CD4-positive, alpha-beta T cell treated with Interleukin-10 for 1 hour (primary cell): ENCODE measurements at places on chromosomes 5 and 9.
A peak's percentile ranks its signal among the peaks of the same experiment; 100 is the strongest.

DNA sequence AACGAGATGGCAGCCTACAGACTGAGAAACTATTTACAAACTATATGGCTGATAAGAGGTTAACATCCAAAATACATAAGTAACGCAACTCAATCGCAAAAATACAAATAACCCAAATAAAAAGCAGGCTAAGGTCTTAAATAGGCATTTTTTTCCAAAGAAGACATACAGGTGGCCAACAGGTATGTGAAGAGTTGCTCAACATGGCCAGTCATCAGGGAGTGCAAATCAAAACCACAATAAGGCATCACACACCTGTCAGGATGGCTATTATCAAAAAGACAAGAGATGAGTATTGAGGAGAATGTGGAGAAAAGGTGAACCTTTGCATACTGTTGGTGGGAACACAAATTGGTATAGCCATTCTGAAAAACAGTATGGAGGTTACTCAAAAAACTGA, 73.5 kb downstream of the CAMSAP1 start:
- no peak for DNase-seq

DNA sequence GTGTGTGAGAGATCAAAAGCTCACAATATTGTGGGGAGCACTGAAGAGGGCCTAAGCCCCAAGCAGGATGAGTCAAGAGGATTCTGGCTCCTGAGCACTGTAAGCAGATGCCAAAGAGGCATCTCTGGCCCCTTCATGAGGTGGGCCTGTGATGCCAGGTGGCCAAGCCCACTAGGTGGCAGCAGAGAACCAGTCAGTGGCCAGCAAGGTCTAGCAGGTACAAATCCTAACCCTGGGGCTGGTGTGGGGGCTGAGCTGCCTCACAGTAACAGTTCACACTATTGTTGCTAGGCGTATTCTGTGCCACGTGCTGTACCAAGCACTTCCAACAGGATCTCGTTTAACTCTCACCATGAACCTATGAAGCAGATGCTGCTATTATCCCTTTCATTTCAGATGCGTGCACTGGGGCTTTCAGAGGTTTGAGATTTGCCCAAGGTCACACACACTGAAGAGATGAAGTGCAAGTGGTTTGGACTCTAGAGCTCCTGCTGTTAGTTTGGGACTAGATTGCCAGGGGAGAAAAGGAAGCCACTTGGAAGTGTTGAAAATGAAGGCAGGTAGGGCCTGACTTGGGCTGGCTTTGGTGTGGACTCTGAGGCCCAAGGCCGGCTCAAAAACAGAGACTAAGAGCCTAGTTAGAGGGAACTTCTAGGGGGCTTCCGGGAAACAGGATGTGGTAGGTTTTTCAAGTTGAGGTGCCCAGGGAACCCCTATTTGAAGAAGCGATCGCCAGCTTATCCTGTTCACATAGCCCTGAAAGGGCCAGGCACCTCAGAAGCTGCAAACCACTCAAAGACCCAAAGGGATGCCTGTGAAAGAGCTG, 4.4 kb upstream of the MLANA start:
- DNase-seq: peak; percentile 78

GRCh38 chr9:133529457-133529856, 4.7 kb upstream of the MYMK start:
- DNase-seq: no peak

DNA sequence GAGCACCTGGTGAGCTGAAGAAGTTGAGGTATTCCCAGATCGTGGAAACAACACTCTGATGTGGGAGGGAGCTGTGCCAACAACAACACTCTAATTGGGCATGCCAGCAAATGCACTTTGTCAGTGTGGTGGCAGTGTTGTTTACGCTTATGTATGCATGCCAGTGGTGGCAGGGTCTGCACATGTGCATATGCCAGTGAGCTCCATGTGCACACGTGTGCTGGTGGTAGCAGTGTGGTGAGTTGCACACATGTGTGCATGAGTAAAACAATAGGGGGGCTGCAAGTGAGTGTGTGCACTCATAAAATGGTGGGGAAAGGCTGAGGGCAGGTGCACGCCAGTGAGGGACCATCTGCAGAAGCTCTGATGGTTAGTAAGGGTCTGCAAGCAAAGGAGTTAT, 134.2 kb downstream of the DMRTA1 start:
- no peak for DNase-seq

DNA sequence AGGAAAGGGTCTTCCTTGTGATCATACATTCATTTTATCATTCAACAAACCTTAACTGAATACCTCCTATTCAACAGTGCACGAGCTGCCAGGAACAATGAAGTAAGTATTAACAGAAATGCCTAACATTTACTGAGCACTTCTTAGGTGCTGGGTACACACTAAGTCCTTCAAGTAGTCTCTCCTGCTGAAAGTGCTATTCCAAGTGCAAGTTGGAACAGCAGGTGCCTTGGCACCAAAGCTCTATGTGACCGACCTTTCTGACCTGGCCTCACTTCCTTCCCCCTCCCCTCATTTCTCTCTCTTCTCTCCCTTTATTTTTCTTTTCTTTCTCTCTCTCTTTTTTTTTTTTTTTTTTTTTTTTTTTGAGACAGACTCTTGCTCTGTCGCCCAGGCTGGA, 94.5 kb downstream of the GRIA1 start:
- no peak for DNase-seq

GRCh38 chr5:17315710-17316221, 98.3 kb downstream of the BASP1 start:
- DNase-seq: no peak

GRCh38 chr9:129166623-129167557, 11.2 kb downstream of the IER5L start:
- DNase-seq: peak; percentile 12

DNA sequence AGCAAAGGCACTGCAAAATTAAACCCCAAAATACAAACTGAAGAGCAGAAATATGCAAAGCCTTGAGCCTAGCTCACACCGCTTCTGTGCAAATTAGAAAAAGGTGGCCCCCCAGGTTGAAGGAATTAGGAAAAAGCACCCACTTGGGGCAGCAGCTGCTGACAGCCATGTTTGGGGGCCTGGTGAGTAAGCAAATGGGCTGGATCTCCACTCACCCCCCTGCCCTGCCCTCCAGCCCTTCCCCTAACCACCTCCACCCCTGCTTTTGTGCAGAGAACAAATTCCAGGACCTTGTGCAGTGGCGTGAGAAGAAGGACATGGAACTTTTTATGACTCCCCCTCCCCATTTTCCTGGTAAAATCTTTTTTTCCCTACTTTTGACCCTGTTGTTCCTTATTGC, 92.0 kb upstream of the DNAH5 start:
- DNase-seq: no peak

GRCh38 chr5:60260658-60261057, 367.1 kb upstream of the PDE4D start:
- DNase-seq: no peak

DNA sequence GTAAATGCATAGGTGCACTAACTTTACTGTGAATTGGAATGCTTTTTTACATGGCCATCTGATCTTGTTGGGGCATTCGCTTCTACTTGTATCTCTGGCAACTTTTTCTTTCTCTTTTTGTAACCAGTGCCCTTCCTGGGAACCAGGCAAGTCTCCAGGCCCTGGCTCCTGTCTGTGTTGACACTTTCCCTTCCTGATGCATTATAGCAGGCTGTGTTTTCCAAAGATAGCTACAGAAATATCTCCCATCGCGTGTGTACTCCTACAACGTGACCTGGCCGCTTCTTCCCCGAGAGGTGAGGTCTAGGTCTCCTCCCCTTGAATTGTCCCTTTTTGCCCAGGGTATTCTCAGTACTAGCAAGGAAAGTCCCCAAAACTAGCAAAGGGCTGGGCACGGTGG, 81.1 kb upstream of the SPIN1 start:
- no peak for DNase-seq

DNA sequence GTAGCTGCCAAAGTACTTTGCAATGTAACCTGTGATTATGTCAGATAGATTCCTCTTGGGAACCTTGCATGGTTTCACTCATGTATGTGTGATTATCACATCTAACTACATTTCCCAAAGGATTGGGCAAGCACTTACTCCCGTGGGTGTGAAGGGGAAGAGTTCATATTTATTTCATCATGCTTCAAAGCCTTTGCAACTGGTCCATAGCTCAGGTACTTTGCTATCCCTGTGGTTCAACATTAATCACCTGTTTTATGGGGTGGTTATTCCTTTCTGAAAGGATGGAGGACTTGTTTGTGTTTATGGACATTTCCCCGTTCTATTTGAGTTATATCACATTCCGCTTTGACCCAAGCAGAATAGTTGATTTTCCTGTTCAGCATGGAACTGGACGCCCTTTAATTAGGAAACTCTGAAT, 13.6 kb upstream of the ERMP1 start:
- DNase-seq: no peak

DNA sequence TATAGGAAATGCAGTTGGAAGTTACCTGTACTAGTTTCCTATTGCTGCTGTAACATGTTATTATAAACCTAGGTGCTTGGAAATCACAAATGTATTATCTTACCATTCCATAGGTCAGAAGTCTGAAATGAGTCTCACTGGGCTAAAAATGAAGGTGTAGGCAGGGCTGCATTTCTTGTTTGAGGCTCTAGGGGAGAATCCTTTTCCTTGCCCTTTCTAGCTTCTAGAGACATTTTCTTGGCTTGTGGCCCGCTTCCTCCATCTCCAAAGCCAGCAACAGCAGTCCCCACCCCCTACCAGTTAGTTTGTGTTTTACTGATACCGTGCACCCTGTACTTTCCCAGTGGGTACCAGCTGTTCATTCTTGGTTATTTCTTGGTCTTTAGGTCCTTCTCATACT, 153.3 kb downstream of the SLF1 start:
- DNase-seq: no peak

DNA sequence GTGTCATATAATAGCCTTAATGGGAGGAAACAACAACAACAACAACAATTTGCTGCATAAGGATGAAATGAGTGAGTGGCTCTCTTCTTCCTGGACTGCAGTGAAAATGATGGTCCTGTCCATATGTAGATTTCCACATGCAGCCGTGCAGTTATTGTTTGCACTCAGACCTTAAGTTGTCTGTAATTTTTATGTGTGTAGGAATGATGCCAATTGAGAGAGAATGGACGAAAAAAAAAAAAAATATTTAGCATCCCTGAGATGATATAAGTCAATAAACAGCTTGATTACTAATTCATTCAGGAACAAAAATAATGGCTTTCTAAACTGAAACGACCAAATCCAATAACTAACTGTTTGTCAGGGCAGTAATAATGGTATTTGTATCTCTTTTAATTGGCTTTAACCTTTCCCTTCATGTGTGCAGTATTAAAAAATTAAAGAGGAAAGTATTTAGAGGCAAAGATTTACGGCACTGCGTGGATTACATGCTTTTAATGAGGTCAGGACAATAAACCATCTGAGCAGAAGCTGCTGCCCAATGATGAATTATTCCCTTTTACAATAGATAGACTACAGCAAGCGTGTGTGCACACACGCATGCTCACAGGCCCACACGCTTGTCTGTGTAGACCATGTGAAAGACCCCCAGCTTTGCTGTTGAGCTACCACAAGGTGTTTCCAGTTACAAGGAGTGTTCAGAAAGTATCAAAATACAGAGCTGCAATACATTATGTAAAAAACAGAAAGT, 459.5 kb upstream of the WWC1 start:
- DNase-seq: no peak

- no peak for DNase-seq
Measured at GRCh38 chr9:26216702-26217101, 538.5 kb upstream of the TUSC1 start.

- no peak for DNase-seq
Measured at GRCh38 chr5:114561415-114561814, 199.5 kb downstream of the KCNN2 start.

DNA sequence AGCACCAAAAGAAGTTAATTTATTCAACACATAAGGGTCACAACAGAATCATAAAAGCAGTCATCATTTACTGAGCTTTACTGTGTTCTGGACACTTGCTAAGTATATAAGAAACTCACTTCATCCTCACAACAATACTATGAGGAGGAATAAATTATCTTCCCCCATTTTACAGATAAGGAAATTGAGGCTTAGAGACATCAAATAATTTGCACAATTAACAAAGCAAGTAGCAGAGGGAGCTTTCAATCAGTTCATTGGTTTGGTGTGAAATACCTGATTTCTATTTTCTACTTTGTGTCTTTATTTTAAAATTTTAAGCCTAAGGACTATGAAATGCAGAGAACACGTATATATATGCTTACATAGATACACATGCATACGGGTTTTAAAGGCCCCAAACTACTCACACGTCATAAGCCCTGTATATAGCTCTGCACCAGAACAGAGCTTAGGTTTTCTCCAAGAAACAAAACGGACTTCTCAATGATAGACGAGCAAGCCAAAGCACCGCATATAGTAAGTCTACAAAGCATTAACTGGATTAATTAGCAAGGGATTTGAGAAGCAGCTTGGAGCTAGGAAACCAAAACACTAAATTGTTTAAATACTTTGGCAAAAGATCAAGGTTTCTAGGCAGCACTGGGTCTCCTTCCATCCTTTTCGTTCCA, 95.6 kb downstream of the DENND1A start:
- no peak for DNase-seq

DNA sequence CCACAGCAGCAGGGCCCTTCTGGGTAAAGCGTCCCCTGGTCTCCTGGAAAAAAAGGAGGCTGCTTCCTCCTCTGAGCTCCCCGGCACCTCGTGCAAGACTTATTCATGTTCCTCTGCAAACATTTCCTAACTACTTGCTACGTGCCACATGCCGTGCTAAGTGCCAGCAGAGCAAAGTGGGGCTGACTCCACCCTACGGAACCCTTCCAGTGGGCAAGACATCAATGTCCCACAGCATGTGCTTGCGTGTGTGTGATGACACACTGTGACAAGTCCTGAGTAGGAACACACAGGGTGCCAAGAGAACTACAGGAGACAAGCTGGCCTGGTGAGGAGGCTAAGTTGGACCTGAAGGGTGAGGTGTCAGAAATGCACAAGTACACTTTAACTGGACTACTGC, 57.4 kb downstream of the SEMA4D start:
- no peak for DNase-seq

GRCh38 chr5:81007637-81008027, 47.5 kb downstream of the RASGRF2 start:
- peak; percentile 39 for DNase-seq

DNA sequence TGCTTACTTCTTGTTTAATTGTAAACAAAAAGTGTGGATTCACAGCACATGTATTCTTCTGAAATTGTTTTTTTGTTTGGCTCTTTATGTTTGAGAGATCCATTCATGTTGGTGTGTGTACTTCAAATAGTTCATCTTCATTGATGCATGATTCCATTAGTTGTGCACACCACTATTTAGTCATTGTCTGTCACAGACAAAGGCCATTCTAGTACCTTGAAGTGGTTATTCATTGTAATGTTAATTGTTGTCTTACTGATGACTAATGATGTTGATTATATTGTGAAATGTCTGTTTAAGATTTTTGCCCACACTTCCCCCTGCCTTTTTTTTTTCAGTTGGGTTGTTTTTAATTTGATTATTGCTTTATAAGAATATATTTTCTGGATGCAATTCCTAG, 391.3 kb downstream of the DIRAS2 start:
- DNase-seq: no peak

DNA sequence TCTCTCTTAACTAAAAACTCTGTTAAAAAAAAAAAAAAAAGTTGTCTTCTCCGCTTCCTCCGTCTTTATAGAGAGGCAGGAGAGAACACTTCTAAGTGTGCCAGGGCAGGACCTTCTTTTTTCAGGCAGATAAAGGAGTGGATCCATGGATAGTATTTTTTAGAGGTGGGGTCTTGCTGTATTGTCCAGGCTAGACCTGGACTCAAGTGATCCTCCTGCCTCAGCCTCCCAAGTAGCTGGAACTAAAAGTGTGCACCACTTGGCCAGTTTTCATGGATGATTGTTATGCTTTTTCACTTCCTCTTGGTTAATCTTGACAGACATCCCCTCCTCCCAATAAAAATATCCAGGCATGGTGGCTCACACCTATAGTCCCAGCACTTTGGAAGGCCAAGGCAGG, 20.0 kb upstream of the GNE start:
- DNase-seq: no peak

GRCh38 chr9:87479801-87480201, 17.9 kb upstream of the DAPK1 start:
- DNase-seq: peak; percentile 19
